Stimulated activated CD8-positive, alpha-beta memory T cell treated with anti-CD3 and anti-CD28 coated beads, Interleukin-4, amount 100 ng/mL, for 48 hours (primary cell): ENCODE measurements at places on chromosomes 16 and 17.
A peak's percentile ranks its signal among the peaks of the same experiment; 100 is the strongest.

DNA sequence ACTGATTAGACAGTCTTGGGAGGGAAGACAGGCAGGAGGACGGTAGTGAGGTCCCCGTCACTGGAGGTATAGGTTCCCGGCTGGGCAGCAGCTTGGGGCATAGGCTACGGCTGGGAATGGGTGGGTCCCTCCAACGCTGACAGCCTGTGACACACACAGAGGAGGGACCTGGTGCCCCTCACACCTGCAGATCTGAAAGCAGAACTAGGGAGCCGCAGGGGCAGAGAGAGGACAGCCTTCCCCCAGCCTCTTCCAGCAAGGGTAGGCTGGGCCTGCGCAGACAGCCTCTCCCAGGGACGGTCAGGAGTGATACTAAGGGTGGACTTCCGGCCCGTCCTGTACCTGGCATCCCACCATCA, 2.0 kb downstream of the P2RX1 start:
- DNase-seq = no peak

GRCh38 chr17:62751060-62751691, 56.9 kb downstream of the MARCHF10 start:
- DNase-seq = no peak

DNA sequence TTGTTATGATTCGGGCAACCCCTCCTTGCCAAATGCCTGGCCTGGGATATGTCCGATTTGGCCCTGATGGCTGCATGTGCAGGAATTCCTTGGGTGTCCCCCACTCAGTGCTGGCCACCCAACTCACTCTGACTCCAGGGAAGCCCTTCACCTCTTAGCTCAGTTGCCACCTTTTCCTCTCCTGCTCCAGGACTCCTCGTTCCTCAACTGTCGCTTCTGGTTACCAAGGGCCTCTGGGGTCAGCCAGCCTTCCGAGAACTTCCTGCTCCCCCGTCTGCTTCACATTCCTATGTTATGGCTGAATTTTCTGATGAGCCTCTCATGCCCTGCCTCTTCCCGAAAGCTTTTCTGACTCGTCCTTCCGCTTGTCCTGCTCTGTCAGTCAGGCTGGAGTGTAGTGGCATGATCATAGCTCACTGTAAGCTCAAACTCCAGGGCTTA, 63.5 kb downstream of the SPACA3 start:
- no peak for DNase-seq

- DNase-seq = no peak
Observed at GRCh38 chr16:4611337-4612021, 3.2 kb downstream of the UBALD1 start.

DNA sequence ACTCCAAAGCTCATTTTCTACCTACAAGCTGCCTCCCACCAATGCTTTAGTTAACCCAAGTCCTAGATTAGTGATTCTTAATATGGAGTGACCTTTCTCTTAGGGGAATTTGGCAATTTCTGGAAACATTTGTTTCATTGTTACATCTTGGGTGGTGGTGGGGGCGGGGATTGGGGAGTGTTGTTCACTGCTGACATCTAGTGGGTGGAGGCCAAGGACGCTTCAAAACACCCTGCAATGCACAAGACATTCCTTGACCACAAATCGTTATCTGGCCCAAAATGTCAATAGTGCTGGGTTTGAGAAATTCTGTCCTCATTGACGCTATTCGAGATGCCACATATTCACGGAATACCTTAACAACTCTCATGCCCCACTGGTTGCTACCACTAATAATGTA, 282.9 kb downstream of the RBFOX1 start:
- DNase-seq = no peak

DNA sequence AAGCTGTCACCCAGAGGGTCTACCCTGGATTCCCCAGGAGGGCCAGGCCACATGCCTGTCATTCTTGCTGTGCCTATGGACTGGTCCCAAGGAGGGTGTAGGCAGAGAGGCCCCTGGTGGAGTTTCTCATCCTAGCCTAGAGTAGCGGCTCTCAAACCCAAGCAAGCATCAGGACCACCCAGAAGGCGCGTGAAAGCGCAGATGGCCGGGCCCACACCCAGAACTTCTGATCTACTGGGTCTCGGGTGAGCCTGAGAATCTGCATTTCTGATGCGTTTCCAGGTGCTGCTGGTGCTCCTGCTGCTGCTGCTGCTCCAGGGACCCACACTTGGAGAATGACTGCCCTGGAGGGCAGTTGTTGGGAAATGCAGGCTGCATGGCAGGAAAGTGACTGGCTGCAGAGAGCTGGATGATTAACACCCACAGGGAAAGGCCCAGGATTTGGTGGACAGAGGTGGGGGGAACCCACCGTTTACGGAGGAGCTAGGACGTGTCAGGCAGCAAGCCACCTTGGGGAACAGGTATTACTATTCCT, 9.5 kb upstream of the OSGIN1 start:
- DNase-seq = no peak

GRCh38 chr16:78915811-78916345, 684.7 kb downstream of the MAF start:
- no peak for DNase-seq

GRCh38 chr17:78132084-78132676, 1.6 kb downstream of the TMC8 start:
- peak; percentile 83 for DNase-seq

DNA sequence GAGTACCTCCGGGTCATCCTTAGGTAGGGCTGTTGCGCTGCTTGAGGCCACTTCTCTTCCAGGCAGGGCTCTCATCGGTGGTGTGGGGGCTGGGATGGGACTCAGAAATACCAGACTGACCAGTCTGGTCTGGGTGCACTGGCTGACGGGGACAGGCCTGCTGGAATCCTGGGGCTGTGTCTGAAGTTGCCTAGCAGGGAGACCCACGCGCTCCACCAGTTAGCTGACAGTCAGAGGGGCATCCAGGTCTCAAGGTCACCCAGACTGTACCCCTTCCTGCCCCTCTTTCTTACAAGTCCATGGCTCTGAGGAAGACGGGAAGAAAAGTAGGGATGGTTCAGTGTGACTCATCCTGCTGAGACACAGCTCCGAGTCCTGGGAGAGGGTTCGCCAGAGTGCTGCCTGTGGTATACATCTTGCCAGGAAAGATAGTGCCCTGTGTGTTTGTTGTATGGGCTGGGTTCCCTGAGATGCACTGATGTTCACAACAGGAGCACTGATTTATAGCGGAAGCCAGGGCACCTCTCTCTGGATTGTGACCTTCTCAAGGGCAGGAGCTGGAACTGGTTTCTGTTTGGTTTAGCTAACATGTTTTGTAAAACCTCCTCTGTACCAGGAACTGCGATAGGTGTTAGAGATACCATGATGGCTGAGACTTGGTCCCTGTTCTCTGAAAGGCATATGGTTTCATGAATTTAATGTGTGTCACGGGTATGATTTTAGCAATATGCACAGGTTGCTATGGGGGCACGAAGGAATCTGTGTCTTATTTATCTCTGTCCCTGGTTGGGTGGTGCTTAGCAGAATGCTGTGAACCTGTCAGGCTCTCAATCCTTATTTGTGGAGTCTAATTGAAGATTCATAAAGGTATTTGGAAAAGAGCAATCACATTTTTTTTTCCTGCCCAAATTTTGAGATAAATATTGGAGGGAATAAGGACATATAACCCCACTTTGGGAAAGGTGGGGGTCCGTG, 97.5 kb downstream of the OR1D5 start:
- no peak for DNase-seq

GRCh38 chr16:46737621-46738214, 10.4 kb downstream of the MYLK3 start:
- DNase-seq = no peak

DNA sequence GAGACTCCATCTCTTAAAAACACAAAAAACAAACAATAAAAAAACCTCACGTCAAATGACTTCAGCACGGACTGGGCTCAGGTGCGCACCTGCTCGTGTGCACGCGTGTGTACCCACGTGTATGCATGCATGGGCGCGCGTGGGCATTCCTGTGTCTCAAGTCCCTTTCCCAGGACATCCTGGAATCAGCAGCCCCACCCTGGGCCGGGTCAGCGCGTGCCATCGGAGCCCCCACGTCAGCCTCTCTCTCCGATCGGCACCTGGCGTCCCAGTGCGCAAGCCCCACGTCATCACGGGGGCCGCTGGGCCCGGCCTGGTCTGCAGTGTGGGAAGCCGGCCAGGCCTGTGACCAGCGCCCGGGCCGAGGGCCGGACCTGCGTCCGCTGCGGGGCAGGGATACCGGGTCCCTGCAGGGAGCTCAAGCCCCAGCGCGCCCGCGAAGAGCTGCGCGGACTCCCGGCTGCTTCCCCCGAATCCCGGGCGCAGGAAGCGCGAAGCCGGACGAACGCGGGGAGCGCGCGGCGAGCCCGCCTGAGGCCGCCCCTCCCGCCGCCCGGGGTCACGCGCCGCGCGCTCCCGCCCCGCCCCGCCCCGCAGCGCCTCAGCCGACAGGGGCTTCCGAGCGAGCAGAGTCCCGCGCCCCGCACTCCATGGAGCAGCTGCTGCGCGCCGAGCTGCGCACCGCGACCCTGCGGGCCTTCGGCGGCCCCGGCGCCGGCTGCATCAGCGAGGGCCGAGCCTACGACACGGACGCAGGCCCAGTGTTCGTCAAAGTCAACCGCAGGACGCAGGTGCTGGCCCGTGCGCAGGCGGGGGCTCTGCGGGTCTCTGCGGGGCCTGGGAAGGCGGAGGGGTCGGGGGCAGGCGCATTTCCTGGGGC, at the start of gene FN3K:
FN3K (plus strand) TSS at position 629 of the 880 bp plus-strand sequence; CDS start at position 651, 22 bp downstream.
- DNase-seq = peak; percentile 40

GRCh38 chr16:10009684-10010083, 172.5 kb downstream of the GRIN2A start:
- no peak for DNase-seq

DNA sequence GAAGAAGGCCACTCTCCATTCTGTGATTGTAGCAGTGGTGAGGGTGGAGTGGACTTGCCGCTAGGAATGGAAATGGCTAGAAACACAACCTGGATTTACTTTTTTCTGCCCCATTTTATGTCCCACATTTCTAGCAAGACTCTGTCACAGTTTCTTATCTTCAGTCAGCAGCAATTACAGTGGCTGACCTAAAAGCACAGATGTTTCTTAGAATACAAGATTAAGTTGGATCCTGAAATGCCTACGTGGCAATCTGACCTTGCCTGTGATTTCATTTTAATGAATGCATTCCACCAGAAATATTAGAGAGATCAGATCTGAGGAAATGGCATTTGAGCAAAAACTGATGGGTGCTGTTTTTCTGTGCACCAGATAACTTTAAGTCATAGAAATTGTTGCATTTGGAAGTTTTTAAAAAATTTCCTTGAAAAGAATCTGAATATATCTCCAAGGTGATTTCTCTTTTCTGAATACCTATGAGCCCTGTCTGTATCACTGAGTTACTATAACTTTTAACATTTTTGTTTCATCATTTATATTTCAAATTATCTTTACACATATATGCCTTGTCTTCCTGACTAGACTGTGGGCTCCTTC, 5.4 kb downstream of the HEATR3 start:
- DNase-seq = no peak

DNA sequence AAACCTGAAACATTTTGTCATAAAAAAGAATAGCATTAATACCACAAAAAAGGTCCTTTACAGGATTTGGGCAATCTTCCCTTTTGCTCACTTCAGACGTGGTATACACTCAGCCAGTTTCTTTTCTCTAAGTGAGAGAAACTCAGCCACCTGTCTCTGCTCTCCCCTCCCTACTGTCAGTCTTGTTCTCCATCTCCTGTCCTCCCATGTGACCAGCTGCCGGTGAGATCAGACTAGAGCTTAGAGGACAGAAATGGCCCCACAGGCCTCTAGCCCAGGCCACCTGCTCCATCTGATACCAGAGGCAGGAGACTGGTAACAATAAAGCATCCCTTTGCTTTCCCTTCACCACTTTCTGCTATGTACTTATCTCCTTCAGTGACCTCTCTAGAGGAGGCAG, 34.9 kb downstream of the CMC2 start:
- DNase-seq = no peak

- DNase-seq = no peak
Observed at GRCh38 chr16:68740628-68741346, 3.7 kb downstream of the CDH1 start.

DNA sequence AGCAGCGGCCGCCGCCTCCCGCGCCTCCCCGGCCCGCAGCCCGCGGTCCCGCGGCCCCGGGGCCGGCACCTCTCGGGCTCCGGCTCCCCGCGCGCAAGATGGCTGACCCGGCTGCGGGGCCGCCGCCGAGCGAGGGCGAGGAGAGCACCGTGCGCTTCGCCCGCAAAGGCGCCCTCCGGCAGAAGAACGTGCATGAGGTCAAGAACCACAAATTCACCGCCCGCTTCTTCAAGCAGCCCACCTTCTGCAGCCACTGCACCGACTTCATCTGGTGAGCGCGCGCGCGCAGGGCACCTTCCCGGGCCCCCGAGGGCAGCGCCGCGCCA, 258 bp downstream of the PRKCB start:
- DNase-seq = peak; percentile 41

- peak; percentile 84 for DNase-seq
Observed at GRCh38 chr16:4675864-4676786, 17.2 kb upstream of the NUDT16L1 start.

- peak; percentile 91 for DNase-seq
Observed at GRCh38 chr16:81737885-81738536, 41.1 kb upstream of the PLCG2 start.

- no peak for DNase-seq
Observed at GRCh38 chr17:42543190-42544079, 7.4 kb downstream of the NAGLU start.

- DNase-seq = peak; percentile 95
Observed at GRCh38 chr16:28935924-28936783, 4.4 kb downstream of the CD19 start.
